ENCODE measurements at places on chromosomes 3 and 15.

- no peaks in the 10 kb centered on the region for H3K4me1 ChIP-seq
- DNase-seq, result no peak
- H3K27me3 ChIP-seq, result no peaks in the 10 kb centered on the region
- no peak overlapping the region for H3K4me3 ChIP-seq
- H3K36me3 ChIP-seq, result no peaks in the 10 kb centered on the region
These were observed 211.4 kb upstream of the EPHA3 start for GRCh38 chr3:88896026-88896425.

DNA sequence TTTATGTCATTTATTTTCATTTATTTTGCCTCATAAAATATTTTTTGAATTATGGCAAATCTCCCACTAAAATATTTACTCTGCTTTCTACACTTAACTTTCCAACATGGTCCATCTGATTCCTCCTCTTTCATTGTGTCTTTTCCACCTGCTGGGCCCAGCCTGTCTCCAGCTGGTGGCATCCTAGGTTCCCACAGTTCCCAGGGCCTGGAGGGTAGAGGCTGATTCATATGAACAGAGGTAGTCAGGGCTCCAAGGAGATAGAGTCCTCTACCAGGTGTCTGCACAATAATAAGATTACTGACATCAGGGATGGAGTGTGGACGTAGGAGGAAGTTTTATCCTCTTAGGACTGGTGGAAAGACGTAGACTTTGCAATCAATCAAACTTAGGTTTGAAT lies 14.3 kb downstream of the ZBTB38 start:
- no peak overlapping the region for H3K27ac ChIP-seq
- H3K4me1 ChIP-seq, result peaks cover 11% of the 10 kb centered on the region
- no peak for DNase-seq
- H3K36me3 ChIP-seq, result no peaks in the 10 kb centered on the region
- no peak overlapping the region for H3K4me3 ChIP-seq
- H3K27me3 ChIP-seq, result no peaks in the 10 kb centered on the region

DNA sequence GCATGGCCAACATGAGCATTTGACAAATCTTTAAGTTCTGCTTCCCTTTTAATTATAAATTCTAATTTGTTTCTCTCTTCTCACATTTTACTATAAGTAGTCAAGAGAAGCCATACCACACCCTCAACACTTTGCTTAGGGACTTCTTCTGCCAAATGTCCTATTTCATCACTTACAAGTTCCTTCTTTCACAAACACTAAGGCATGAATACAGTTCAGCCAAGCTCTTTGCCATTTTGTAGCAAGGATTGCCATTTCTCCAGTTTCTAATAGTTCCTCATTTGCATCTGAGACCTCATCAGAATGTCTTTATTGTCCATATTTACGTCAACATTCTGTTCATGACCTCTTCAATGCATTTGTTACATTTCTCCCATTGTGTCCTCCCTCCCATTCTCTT lies 29.4 kb downstream of the SLC22A14 start:
- H3K27me3 ChIP-seq, result no peaks in the 10 kb centered on the region
- H3K27ac ChIP-seq, result no peak overlapping the region
- DNase-seq, result no peak
- no peaks in the 10 kb centered on the region for H3K4me1 ChIP-seq

DNA sequence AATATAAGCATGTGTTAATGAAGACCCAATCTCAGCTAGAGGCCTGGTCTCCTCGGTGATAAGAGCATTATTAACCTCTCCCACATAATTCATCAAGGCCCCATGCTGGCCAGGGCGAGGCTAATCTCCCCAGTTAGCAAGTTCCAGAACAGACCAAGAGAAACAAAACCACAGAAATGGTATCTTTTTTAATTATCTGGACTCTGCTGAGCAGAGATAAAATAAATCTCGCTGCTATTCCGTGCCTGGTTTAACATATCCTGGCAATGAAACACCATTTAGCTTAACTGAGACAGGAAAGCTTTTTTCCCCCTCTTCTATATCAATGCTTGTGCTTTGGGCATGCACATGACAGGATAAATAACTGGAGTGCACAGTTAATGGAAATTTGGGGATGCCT lies 72.5 kb upstream of the ARHGEF3 start:
- H3K4me3 ChIP-seq, result no peak overlapping the region
- H3K27ac ChIP-seq, result no peak overlapping the region
- no peak for DNase-seq
